ENCODE measurements at places on chromosomes 1 and 21.

GRCh38 chr1:2856066-2856390, 54.5 kb upstream of the TTC34 start:
- no peak for DNase-seq

DNA sequence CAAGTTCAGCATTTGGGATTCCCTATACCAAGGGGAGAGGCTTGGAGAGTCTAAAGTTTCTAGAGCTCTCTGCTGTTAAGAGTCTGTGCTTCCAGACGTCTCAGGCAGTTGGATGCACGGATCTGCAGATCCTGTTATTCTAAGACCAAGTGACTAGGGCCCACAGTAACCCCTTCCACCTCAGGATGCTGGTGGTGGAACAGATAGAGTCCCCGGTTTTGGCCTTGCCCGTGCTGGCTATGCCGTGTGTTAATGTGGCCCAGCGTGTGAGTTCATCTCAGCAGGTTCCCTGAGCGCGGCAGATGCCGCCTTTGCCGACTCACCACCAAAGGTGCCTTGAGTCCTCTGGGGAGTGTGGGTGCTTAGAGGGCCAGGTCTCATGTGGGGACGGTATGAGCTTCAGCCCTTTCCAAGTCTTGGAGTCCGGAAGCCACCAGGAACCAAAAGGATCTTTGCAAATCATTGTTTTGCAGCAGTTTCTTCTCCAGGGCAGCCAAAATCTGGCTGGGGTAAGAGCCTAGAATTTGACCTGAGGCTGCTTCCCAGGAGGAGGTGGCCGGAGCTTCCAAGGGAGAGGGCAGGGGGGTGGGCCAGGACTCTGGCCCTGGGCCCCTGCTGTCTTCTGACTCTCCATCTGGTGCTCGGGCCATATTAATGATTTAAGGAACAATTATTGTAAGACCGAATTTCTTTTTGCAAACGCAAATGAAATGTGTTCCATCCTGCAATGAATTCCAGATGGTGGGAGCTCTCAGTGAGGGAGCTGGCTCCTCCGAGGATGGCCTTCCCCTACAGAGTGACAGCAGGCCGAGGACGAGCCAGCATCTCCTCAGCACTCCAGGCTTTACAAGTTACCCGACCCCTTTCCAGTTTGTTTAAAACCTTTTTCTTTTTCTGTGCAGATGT, 205.7 kb downstream of the FOXD2 start:
- no peak for DNase-seq

DNA sequence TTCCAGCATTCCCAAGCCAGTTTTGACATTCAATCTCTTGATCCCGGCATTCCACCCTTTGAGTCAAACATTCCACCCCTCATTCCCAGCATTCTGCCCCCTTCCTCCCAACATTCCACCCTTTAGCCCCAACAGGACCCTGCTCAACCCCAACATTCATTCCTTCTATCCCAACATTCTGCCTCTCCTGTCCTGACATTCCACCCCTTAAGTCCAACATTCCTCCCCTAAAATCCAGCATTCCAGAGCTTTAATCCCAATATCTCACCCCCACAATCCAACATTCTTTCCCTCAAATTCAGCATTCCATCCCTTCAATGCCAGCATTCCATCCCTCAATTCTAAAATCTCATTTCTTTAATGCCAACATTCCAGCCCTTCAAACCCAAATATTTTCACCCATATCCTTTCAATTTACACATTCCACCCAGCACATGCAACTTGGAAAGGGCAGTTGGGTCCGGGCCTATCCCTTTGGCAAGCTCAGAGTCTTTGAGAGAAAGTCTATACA, 22.9 kb downstream of the DDX20 start:
- DNase-seq: no peak

DNA sequence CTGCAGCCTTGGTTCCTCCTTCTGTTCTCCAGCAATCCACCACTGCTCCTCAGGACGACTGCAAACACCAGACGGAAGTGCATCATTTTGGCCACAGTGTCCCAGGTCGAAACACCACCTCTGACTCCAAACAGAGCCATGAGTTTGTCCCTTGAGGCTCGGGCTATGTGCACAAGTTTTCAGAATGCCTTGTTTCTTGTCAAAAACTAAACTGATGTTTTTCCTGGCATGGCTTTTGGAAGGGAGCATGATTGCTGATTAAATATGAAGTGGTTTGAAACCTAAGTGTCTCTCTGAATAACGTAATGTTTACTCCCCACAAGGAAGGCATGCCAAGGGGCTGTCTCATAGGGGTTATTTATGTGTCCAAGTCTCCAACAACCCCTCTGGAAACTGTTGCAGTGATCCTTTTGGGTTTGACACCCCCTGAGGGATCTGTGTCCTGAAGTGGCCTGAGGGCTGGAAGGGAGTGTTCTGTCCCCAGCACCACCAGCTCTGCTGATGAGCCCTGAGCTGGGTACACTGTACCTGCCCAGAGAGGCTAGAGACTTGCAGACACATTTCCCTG, 132.7 kb downstream of the PLPP3 start:
- DNase-seq: no peak

Data from NB4 (cell line).